ENCODE measurements at places on chromosomes 2 and 18. TPM values are rescaled to one million over a fixed set of nuclear protein-coding genes. Genes with fewer than 3 reads are reported as not detected.

The KCNK3 gene
- total RNA-seq: 0.86 TPM

The DIS3L2 gene
- total RNA-seq: 9.2 TPM

The CXCR1 gene
- not detected for total RNA-seq

The SALL3 gene
- total RNA-seq: not detected

The RIT2 gene
- total RNA-seq: not detected

The LRRC30 gene
- total RNA-seq: not detected

The LYPD6B gene
- 0.07 TPM for total RNA-seq

The CFAP65 gene
- total RNA-seq: 0.22 TPM

The SPP2 gene
- not detected for total RNA-seq

The ACMSD gene
- not detected for total RNA-seq

The CD8B2 gene
- not detected for total RNA-seq

The GNLY gene
- 0.29 TPM for total RNA-seq

The DLX1 gene
- 2.8 TPM for total RNA-seq

The ALLC gene
- total RNA-seq: 0.11 TPM

The XDH gene
- total RNA-seq: 0.92 TPM

The SERPINB12 gene
- total RNA-seq: not detected

The MAP3K19 gene
- not detected for total RNA-seq

The FBLN7 gene
- 0.57 TPM for total RNA-seq

The CREG2 gene
- 9.3 TPM for total RNA-seq

The HOXD8 gene
- 5.3 TPM for total RNA-seq

The SPATA3 gene
- total RNA-seq: not detected

The RGPD4 gene
- total RNA-seq: 0.07 TPM

The SH3RF3 gene
- total RNA-seq: 0.61 TPM

The CSRNP3 gene
- total RNA-seq: not detected

The TFCP2L1 gene
- 24.2 TPM for total RNA-seq

The SNORC gene
- 5.4 TPM for total RNA-seq

Measured in A549 treated with dexamethasone at 1 μM for 4 hours (cell line).